ENCODE measurements at places on chromosomes 16 and 17.

DNA sequence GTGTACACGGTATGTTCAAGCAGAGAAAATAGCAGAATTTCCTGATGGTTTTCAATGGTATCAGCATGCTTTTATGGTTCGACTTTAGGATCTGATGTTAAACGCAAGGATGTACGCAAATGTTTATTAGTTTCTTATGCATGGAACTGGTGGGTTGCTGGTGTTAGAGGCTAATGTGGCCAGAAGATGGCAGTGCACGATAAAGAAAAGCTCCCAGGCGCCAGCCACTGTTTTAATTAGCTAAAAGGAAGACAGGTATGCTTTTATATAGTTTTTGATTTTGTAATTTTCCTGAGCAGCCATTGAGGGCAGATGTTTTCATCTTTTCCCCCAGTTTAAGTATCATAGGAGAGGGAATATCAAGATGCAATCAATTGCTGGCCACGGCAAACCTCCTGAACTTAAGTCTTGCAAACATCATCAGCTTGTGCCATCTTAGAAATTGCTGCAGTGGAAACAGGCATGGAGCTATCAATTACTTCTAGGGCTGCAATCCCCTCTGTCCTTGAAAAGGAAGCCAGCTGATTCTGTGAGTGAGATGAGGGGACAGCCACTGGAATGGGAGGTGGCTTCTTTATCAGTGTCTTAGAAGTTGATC is 648.5 kb upstream of the RBFOX1 start:
- DNase-seq, result no peak

DNA sequence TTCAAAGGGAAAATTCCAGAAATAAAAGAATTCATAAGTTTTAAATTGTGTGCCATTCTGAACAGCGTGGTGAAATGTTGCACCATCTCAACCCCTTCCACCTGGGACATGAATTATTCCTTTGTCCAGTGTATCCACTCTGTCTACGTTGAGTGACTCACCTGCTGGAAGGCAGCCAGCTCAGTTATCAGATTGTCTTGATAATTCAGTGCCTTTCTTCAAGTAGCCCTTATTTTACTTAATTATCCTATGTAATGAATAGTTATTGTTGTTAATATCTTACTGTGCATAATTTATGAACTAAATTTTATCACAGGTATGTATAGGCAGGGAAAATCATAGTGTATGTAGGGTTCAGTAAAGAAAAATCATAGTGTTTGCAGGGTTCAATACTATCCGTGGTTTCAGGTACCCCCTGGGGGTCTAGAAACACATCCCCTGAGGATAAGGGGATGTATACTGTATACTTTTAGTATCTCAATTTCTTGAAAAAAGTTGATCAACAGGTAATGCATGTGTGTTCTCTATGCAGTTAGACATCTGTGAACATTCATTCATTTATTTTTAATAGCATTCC is 7.7 kb upstream of the PCTP start:
- no peak for DNase-seq

DNA sequence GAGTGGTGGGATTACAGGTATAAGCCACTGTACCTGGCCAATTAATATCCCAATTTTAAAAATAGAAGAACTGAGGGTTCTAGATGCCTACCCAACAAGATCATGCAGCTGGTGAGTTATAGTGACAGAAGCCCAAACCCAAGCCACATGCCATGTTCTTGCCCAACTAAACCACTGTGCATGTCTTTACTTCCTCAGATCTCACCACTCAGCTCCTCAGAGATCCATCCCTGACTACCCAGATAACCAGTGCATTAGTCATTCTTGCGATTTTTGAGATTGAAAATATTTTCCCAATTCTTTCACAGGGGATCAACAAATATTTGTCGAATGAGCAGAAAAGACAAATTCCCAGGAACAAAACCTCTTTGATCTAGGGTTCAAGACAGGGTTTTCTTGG is 303.1 kb downstream of the CBLN1 start:
- DNase-seq, result no peak

DNA sequence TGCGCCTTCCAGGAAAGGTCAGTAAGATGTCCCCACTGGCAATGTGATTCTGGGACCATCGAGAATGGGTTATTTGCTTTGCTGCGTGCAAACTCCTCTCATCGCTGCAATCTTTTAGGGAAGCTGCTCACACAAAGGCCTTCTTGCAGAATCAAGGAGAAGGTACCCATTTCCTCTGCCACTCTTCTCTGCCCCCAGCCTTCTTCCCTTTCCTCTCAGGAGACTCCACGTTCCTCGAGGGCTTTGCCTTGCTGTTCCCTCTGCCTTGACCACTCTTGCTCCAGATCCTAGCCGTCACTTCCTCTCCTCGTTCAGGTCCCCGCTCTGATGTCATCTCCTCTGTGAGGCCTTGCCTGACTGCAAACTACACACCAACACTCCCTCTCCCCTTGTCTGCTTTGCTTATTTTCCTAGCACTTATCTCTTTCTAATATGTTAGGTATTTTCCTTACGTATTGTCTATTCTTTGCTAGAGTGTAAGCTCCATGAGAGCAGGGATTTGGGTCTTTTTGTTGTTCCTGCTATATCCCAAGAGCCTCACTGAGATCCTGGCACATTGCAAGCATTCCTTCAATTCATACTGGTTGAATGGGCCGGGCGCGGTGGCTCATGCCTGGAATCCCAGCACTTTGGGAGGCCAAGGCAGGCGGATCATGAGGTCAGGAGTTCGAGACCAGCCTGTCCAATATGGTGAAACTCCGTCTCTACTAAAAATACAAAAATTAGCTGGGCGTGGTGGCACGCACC is 5.3 kb upstream of the CRK start:
- no peak for DNase-seq

DNA sequence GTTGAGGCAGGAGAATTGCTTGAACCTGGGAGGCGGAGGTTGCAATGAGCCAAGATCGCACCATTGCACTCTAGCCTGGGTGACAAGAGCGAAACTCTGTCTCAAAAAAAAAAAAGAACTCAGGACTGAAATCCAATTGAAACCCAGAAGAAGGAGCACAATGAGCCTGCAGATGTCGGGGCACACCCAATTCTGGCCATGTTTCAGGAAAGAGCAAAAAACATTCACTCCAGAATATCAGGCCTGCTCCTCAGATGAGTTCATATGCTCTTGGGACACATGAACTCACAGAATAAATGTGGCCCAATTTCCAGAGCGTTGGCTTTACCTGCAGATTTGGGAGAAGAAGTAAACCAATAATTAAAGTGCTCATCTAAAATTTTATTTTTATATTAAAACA is 3.0 kb upstream of the CMTM2 start:
- no peak for DNase-seq

DNA sequence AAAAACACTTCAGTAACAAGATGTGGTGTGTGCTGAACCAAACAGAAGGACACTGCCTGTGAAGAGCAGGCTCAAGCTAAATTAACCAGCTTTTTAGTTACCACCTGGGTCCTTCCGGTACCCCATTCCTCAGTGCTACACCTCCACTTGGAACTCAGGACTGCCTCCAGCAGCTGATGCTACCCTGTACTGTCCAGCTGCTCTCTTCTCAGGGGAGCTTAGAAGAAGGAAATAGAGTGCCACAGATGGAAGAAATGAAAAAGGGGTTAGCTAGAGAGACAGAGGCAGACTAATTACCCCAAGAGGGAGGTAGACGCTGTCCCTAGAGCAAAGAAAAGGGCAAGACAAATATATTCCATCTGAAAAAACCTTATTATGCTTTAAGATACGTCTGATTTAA is 5.7 kb downstream of the MED13 start:
- no peak for DNase-seq

DNA sequence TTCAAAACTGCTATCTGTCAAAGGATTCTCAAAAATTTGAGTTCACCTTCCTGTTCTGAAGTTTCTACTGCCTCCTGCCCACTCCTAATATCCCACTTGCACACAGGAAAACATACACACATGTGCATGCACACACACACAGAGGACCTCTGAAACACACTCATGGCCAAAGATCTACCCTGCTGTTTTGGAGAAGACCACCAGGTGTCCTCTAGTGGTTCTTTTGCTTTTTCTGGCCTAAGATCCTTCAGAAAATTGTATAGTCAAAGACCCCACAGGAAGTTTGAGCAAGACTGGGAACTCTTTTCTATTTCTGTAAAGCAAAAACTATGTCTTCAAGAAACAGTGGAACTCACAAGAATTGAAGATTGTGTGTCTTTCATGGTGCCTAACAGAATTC is 90.2 kb downstream of the CDH8 start:
- no peak for DNase-seq

DNA sequence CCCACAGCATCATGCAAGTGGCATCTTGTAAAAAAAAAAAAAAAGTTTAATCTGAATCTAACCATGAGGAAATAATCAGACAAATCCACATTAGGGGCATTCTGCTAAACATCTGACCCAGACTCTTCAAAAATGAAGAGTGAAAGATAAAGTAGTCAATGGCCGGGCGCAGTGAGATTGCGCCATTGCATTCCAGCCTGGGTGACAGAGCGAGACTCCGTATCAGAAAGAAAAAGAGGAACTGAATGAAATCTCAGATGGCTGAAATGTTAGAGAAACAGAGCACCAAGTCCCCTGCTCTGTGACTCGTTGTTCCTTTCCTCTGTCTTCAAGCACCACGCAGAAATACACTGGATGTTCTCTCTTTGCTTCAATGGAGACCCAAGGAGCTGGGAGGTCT is 12.7 kb upstream of the RNF135 start:
- no peak for DNase-seq

GRCh38 chr17:83179374-83179773 is 100.0 kb downstream of the METRNL start:
- DNase-seq, result no peak

DNA sequence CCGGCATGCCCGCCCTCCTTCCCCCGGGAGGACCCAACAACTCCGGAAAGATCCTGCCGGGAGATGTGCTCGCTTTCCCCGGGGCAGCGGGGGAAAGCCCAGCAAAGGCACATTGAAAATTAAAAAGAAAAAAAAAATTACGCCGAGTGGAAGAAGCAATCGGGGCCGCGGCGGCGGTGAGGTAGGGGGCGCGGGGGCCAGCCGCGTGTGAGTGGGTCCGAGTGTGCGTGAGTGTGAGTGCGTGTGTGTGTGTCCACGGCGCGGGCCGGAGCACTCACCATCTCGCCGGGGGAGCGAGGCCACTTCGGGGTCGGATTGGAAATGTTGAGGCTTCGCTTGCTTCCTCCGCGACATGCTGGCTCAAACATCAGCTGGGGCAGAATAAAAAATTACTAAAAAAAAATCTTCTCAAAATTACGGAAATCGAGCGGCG is at the start of gene SALL1:
Gene SALL1, minus strand, starts transcription at position 383 of the 433 bp plus-strand sequence. Its CDS starts 29 bp downstream, at position 354.
- DNase-seq, result no peak

DNA sequence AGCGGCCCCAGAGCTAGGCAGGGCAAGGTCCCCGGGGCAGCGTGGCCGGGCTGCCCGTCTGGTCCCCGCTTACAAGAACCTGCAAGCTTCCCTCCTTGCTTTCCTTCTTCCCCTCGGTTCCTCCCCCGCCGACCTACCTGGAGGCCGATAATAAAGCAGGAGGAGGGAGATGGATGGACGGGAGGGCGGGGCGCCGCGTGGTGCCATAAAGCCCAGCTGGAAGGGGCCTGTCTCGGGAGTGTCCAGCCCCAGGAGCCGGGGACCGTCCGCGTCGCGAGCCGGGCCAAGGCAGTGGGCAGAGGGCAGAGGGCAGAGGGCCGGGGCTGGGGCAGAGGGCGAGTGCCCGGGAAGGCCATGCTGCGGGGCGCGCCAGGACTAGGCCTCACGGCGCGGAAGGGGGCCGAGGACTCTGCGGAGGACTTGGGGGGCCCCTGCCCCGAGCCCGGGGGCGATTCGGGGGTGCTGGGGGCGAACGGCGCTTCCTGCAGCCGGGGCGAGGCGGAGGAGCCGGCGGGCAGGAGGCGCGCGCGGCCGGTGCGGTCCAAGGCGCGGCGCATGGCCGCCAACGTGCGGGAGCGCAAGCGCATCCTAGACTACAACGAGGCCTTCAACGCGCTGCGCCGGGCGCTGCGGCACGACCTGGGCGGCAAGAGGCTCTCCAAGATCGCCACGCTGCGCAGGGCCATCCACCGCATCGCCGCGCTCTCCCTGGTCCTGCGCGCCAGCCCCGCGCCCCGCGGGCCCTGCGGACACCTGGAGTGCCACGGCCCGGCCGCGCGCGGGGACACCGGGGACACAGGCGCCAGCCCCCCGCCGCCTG is at the start of gene BHLHA9:
Gene BHLHA9, plus strand, starts transcription at position 235 of the 820 bp plus-strand sequence. Its CDS starts 120 bp downstream, at position 355.
- no peak for DNase-seq

- no peak for DNase-seq
Observed at GRCh38 chr17:44007346-44008204, 3.2 kb downstream of the NAGS start.

- DNase-seq, result peak; percentile 82
Observed at GRCh38 chr17:59829217-59830006, 63.3 kb downstream of the TUBD1 start.

GRCh38 chr17:61568219-61569072 is 22.6 kb downstream of the NACA2 start:
- no peak for DNase-seq

GRCh38 chr16:11080327-11080967 is 136.1 kb downstream of the CLEC16A start:
- DNase-seq, result no peak

GRCh38 chr17:40328386-40328766 is 19.4 kb downstream of the RARA start:
- DNase-seq, result no peak

DNA sequence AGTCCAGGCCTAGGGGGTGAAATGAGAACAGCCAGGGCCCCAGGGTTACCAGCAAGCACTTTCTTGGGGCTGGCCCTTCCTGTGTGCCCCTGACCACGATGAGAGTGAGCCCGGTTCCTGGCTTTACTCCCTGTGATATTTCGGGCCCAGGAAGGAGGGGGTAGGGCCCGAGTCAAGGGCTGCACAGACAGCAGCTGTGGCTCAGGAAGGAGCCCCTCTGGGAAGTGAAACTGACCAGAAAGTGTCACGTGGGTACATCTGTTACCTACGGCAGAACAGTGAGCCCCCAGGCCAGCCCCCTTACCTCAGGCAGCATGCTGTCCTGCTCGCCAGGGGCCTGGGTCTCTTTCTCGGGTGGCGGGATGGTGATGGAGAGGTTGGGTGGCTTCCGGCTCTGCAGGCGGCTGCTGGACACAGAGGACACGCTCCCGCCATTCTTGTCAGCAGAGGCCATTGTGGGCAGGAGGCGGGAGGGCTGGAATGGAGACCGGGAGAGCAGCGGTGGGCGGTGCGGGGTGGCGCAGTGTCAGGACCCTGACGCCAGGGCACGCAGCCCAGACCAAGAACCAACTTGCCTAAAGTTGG is 13.8 kb downstream of the AANAT start:
- no peak for DNase-seq

Measured in T-helper 2 cell treated with Interferon-gamma antibody and Interleukin-4, amounts not matched to agents 5 μg/mL and 100 μg/mL, for 36 hours (primary cell).